ENCODE measurements at places on chromosomes 6 and 20. TPM values are rescaled to one million over a fixed set of nuclear protein-coding genes. Genes with fewer than 3 reads are reported as not detected.

GRCh38 chr6:74549746-74550145 is 656.1 kb downstream of the COL12A1 start:
- DNase-seq = no peak

- peak; percentile 64 for DNase-seq
Measured at GRCh38 chr6:22112461-22112860, 184.4 kb downstream of the PRL start.

DNA sequence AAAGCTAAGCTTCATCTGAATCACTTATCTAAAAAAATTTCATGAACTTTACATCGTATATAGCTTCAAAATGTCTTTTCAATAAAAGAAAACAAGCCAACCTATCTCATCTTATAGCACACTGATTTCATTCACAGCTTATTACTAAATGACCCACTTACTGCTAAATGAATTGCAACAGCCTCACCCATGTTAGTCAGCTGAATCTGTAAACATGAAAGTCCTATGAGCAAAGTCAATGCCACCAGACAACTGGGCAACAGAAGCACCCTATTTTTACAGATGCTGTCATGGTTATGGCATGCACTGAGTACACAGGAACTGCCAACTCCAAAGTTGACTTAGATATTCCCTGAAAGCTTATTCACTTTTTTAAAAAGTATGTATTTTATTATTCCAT is 41.2 kb upstream of the DST start:
- peak; percentile 46 for DNase-seq

GRCh38 chr20:63696628-63697356 is at the start of gene TNFRSF6B:
Gene TNFRSF6B, plus strand, starts transcription at chr20:63696652. Its CDS starts 116 bp downstream, at chr20:63696768.
- peak; percentile 45 for DNase-seq

DNA sequence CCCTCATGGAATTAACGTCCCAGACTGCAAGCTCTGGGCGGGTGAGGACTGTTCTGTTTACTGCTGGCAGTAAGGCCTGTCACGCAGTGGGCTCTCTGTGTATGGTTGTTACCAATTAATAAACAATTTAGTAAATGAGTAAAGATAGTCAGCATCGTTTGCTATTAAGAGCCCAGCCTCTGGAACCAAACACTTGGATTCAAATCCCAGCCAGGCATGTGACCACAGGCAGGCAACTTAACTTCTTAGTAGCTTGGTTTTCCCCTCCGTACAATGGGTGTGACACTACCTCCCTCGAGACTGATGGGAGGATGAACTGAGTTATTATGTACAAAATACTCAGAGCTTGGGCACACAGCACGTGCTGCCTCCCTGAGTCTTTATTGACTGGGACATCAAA is 137.7 kb upstream of the ARMC2 start:
- DNase-seq = no peak

DNA sequence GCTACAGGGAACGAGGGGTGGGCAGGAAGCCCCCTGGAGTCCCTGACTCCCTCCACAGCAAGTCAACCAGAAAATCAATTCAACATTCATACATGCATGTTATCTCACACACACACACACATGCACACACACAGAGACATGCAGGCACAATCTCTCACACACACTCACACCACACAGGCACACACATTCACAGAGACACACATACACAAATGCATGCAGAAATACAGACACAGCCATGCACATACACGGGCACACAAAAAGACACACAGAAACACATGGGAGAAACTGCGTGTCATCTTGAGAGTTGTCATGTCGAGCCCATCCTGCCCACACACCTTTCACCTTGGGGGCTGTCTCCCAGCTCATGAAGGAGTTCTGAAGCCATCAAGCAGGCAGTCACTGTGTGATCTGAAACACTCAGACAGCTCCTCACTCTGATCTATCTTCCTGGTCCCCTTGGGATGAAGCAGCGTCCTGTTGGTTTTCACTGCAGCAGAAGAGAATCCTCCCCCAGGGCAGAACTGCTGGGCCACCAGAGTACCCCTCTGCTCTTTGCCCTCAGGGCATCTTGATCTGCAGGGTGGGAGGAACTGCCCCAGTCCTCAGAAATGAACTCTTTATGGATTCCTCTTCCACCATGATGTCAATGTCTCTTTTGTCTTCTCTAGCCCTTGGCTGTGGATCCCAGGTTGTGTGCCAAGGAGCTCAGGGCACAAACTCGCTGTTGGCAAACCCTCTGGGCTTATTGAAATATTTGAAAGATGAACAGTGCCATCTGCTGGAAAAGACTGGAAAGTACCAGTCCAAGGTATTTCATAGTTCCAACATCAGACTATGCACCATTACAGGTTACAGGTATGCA is 8.8 kb downstream of the RAET1L start:
- DNase-seq = peak; percentile 63

GRCh38 chr6:27672113-27672799 is 199.4 kb upstream of the ZNF184 start:
- DNase-seq = peak; percentile 40

Gene SIM1
- total RNA-seq = 0.29 TPM

Gene HCK
- not detected for total RNA-seq

Gene ROS1
- total RNA-seq = not detected

Gene SNPH
- 5.5 TPM for total RNA-seq

Gene GPX6
- total RNA-seq = not detected

Gene ARMC12
- total RNA-seq = 0.90 TPM

Gene SEMG1
- total RNA-seq = not detected

Gene CCN2
- 2,886 TPM for total RNA-seq

Data from endothelial cell of umbilical vein (primary cell).